ENCODE measurements at places on chromosomes 2 and 18.

DNA sequence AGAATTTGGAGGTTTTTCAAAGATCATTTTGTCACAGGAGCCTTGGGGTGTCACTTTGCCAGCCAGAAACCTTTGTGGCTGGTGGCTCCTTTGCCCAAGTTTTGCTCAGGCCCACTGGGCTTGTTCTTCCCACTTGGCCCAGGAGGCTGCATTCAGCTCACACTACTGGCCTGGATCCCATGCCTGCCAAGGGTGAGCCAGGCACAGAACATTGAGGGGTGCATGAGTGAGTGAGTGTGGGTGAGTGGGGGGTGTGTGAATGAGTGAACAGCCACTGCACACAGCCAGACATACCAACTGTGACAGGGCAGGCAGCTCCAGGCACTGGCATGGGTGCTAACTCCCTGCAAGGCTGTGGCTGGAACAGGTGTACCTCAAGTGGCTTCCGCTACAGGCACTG is 39.6 kb downstream of the FAM171B start:
- DNase-seq = no peak

GRCh38 chr2:70965506-70965905 is 12.9 kb upstream of the ANKRD53 start:
- DNase-seq = no peak

GRCh38 chr18:46211816-46212215 is 107.6 kb downstream of the HAUS1 start:
- no peak for DNase-seq

DNA sequence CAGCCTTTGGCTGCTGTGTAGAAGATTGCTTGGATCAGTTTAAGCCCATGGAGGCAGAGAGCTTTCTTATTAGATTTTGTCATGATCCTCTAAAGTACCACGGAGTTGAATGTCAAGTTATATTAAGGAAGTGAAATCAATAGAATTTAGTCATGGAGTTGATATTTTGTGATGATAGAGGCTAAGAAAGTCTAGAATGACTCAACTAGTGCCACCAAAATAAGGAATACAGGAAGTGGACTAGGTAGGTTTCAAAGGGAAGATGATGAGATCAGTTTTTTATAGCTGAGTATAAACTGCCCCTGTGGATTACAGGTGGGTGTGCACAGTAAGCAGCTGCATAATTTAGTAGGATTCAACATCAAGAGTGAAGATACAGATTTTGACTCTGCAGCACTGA is 25.2 kb downstream of the FBXO36 start:
- no peak for DNase-seq

DNA sequence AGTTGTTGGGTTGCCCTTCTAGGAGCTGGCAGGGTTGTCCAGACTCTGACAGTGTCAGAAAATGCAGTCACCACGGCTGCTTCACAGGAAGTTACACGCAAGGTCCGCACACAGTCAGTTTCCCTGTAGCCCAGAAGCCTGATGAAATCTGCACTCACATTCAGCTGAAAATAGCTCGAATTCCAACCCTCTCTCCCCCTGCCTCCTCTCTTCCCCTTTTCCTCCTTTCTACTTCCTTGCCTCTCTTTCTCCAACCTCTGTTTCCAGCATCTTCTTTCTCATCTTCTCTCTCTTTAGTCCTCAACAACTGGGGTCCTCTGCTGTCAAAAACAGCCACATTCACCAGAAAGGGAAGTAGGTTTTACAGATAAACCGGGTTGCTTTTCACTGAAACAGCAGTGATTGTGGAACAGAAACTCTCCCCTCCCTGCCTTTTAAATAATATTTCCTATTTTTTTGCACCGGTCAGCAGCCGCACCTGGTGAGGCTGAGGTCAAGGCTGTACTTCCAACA is 69.3 kb downstream of the BCL11A start:
- DNase-seq = no peak

- no peak for DNase-seq
These were observed 17.3 kb upstream of the KLHL23 start for GRCh38 chr2:169716238-169716886.

DNA sequence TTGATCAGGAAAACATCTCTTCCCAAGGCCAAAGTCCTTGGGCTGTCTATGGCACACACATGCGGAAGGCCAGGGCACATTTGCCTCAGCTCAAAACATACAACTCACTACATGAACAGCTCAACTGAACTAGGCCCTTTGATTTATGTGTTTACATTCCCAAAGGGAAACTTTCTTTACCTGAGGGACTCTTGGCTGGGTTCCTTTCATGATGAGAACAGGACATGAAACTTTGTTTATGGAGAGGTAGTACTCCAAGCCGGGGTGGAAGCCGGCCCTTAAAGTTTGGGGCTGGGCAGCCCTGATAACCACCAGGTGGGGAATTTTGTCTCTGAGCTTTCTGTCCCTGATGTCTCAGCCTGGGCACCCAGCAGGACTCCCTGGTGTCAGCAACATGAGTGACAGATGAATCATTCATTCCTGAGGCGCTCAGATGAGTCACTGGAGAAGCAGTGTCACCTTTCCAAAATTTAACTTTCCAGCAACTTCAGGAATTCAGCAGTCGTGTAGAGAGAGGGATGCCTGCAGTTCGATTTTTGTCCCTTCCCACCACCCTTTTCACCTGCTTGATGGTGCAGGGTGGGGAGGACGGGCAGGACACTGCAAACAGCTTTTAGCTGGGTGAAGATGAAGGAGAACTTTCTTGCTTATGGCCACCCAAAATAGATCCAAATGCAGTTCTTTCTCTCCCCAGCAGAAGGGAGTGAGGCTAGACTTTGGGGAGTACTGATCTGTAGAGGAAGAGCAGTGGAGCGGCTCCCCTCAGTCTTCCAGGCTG is 331.6 kb downstream of the DYSF start:
- DNase-seq = no peak

DNA sequence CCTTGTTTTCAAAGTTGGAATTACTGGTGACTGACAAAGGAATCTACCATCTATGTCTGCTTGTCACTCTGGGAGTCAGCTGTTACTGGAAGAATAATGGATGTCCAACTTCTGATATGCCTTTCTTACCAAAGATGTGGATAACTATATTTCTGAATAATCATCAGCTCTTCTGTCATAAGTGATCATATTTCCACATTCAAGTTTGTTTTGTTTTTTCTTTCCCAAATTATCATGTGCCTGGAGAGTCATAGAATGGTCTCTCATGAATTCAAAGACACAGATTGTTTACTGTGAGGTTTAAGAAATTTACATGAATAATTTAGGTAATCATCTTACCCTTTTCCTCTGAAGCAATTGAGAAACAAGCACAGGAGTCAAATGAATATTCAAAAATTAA is 986.7 kb upstream of the CDH2 start:
- DNase-seq = no peak

- no peak for DNase-seq
These were observed 257.9 kb upstream of the ATP5MC3 start for GRCh38 chr2:175439416-175439815.

DNA sequence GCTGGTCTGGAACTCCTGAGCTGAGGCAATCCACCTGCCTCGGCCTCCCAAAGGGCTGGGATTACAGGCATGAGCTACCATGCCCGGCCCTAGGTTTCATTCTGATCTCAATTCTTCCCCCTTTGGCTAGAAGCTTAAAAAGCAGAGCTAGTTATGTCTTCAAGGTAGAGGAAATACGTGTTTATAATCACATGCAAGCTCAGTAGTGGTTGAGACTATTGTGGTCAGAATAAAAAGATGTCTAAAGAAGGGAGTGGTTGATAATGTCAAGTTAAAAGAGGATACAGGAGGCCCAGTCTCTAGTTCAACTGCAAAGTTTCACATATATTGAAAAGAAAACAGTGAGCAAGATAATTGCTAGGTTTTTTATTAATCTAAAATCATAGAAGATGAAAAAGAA is 807.8 kb upstream of the ACVR2A start:
- no peak for DNase-seq

DNA sequence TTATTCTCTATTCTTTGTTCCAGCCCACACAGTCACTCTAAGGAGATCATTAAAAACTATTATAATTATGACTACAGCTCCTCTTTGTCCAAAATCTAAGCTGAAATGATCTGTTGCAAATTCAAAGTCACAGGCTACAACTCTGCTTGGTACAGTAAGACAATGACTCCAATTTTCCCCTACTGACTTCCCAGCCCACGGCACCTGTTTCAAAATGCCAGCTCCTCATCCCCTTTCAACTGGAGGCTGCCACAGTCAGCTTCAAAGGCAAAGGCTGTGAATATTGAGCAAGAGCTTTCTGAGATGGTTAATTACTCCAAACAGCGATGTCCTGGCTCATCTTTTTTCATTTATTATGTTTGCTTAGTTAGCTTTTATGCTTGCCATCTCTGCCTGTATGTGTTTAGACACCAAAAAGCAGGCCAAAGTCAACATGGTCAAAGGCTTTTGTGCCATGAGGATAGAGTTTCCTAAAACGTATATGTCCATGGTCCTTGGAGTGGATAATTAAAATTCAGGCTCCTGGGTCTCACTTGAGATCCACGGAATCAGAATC is 141.1 kb downstream of the DOCK10 start:
- no peak for DNase-seq

DNA sequence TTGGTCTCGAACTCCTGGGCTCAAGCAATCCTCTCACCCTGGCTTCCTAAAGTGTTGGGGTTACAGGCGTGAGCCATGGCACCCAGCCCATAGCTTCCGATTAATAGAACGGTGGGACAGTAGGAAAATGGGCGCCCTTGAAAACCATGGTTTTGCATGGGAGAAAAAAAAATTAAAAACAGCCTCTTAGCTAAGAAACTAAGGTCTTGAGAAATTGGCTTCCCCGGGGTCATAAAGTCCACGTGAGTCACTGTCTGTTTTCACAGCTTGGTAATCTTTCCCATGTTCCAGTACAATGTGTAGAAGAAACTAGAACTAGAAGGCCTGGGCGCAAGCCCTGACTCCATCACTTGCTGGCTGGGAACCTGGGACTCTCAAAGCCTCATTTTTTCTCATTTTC is 20.7 kb downstream of the B3GNT2 start:
- no peak for DNase-seq

GRCh38 chr2:67918471-67918870 is 144.3 kb downstream of the C1D start:
- no peak for DNase-seq

DNA sequence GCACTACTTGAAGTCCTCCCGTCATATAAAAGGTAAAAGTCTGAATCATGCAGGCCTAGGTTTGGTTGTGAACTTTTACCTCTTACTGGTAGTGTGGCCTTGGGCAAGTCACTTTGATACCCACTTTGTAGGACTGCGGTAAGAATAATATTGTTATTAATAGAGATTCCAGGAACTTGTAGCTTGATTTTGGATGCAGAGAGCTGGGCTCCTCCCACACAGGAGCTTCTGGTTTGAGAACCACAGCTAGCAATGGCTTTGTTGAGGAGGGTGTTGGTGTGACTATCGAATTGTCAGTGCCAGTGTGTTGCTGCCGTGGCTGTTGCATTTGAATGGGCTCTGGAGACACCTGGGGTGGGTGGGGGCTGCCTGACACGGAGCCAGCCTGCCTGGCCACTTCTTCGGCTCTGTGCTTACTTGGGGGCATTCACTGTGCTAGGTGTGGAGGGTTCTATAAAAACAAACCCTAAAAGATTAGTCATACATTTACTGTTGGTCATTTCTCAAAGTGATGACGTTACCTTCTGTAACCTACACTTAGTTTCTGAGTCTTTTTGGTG is 38.5 kb downstream of the ASAP2 start:
- no peak for DNase-seq

- DNase-seq = no peak
These were observed 36.6 kb downstream of the MYOM1 start for GRCh38 chr18:3183103-3183717.

GRCh38 chr2:231355508-231356465 is 39.7 kb upstream of the B3GNT7 start:
- DNase-seq = no peak

Measured in stimulated activated CD4-positive, alpha-beta T cell treated with anti-CD3 and anti-CD28 coated beads, Interleukin-12 subunit alpha, Interleukin-12 subunit beta, amount 100 ng/mL, for 48 hours (primary cell).